ENCODE measurements at places on chromosomes 2 and 18. TPM values are rescaled to one million over a fixed set of nuclear protein-coding genes. Genes with fewer than 3 reads are reported as not detected.
A peak's percentile ranks its signal among the peaks of the same experiment; 100 is the strongest.

GRCh38 chr2:239226677-239227581 is 173.9 kb downstream of the HDAC4 start:
- H3K4me1 ChIP-seq, result peaks cover 85% of the 10 kb centered on the region
- H3K27ac ChIP-seq, result peak overlapping the region; percentile 1
- no peak overlapping the region for H3K4me3 ChIP-seq
- no peaks in the 10 kb centered on the region for H3K27me3 ChIP-seq

GRCh38 chr2:112251271-112251670 is 3.6 kb downstream of the ZC3H8 start:
- no peaks in the 10 kb centered on the region for H3K27me3 ChIP-seq
- peaks cover 2% of the 10 kb centered on the region for H3K36me3 ChIP-seq
- H3K27ac ChIP-seq, result no peak overlapping the region
- peaks cover 9% of the 10 kb centered on the region for H3K4me1 ChIP-seq
- no peak for DNase-seq
- no peak overlapping the region for H3K4me3 ChIP-seq

- peaks cover 32% of the 10 kb centered on the region for H3K36me3 ChIP-seq
- DNase-seq, result peak; percentile 28
These were observed 20.4 kb downstream of the CMPK2 start for GRCh38 chr2:6845312-6845711.

DNA sequence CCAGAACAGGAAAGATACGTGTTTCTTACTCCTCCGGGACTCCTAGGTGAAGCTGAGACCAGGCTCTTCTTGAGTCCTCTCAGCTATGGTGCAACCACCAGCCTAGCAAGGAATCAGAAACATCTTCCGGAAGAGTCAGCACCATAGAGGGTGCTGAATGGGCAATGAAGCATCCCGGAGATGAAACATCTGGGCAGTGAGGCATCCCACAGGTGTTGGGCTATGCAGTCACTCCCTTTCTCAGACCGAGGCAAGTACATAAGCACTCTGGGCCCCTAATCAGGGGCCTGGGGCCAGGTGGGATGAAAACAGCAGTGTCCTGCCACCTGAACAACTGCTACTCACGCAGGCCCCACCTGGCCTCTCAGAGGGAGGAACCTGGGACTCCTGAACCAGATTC is 1.4 kb upstream of the CAPN10 start:
- peaks cover 56% of the 10 kb centered on the region for H3K4me1 ChIP-seq
- peaks cover 11% of the 10 kb centered on the region for H3K36me3 ChIP-seq
- peak overlapping the region; percentile 98 for H3K4me3 ChIP-seq
- no peak for DNase-seq
- no peak overlapping the region for H3K27ac ChIP-seq

- H3K36me3 ChIP-seq, result no peaks in the 10 kb centered on the region
- DNase-seq, result no peak
- no peak overlapping the region for H3K4me3 ChIP-seq
- no peak overlapping the region for H3K27ac ChIP-seq
These were observed 28.9 kb downstream of the ADI1 start for GRCh38 chr2:3490191-3491170.

- H3K36me3 ChIP-seq, result no peaks in the 10 kb centered on the region
- no peak for DNase-seq
- no peaks in the 10 kb centered on the region for H3K4me1 ChIP-seq
- H3K27ac ChIP-seq, result no peak overlapping the region
These were observed 158.2 kb upstream of the MYCN start for GRCh38 chr2:15782009-15782751.

- H3K4me1 ChIP-seq, result peaks cover 7% of the 10 kb centered on the region
- no peak overlapping the region for H3K27ac ChIP-seq
- H3K27me3 ChIP-seq, result peaks cover 5% of the 10 kb centered on the region
- DNase-seq, result no peak
- H3K4me3 ChIP-seq, result no peak overlapping the region
- H3K36me3 ChIP-seq, result no peaks in the 10 kb centered on the region
These were observed 54.9 kb downstream of the THUMPD2 start for GRCh38 chr2:39723946-39724827.

ICA1L gene
- total RNA-seq, result 12.6 TPM

DNA sequence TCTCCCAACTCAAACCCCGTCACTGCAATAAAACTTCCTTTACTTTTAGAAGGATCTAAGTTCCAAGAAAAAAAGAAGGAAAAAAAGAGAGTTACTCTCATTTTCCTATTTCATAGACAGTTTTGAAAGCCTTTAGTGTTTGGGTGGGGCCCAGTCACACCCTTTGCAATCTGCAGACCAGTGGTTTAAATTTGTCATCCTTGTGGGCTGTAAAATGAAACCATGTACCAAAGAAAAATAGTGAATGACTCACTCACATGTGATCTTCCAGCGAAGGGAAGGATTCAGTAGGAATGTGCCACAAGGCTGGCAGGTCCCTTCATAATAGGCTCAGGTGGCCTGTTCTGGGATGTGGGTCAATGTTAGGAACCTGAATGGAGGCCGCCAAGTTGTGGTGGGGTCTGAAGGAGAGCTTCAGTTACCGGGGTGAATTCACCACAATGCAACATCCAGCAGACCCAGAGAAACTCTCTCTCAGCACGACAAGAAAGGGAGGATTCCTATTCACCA is 28.3 kb downstream of the ANXA4 start:
- DNase-seq, result peak; percentile 40
- peak overlapping the region; percentile 4 for H3K4me3 ChIP-seq
- H3K36me3 ChIP-seq, result no peaks in the 10 kb centered on the region
- H3K4me1 ChIP-seq, result peaks cover 73% of the 10 kb centered on the region
- H3K27ac ChIP-seq, result no peak overlapping the region

GRCh38 chr2:140658760-140659692 is 1471.8 kb downstream of the LRP1B start:
- no peak overlapping the region for H3K27ac ChIP-seq
- no peaks in the 10 kb centered on the region for H3K36me3 ChIP-seq
- no peak overlapping the region for H3K4me3 ChIP-seq
- no peak for DNase-seq

DNA sequence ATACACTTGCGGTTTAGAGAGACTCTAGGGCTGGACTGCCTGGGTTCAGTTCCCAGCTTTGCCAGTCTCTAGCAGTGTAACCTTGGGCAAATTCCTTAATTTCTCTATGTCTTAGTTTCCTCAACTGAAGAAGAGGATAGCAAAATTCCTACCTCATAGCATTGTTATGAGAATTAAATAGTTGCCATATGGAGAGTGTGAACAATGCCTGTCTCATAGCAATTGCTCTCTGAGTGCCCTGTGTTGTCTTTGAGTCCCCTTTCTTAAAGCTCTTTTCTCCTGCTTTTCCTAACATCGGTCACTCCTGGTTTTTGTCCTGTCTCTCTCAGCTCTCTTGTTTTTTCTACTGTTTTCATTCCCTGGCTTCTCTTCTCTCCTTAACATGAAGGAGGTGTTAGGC is 116.8 kb upstream of the ALPP start:
- H3K27me3 ChIP-seq, result no peaks in the 10 kb centered on the region
- H3K4me3 ChIP-seq, result no peak overlapping the region
- H3K36me3 ChIP-seq, result peaks cover 10% of the 10 kb centered on the region
- no peak for DNase-seq
- no peaks in the 10 kb centered on the region for H3K4me1 ChIP-seq
- H3K27ac ChIP-seq, result no peak overlapping the region

GRCh38 chr2:1482253-1482675 is 69.0 kb downstream of the TPO start:
- H3K27me3 ChIP-seq, result no peaks in the 10 kb centered on the region
- H3K4me1 ChIP-seq, result no peaks in the 10 kb centered on the region
- H3K36me3 ChIP-seq, result no peaks in the 10 kb centered on the region
- H3K27ac ChIP-seq, result no peak overlapping the region

- H3K4me3 ChIP-seq, result peak overlapping the region; percentile 84
- no peaks in the 10 kb centered on the region for H3K27me3 ChIP-seq
- peak overlapping the region; percentile 97 for H3K27ac ChIP-seq
- H3K36me3 ChIP-seq, result peaks cover 2% of the 10 kb centered on the region
- H3K4me1 ChIP-seq, result peaks cover 83% of the 10 kb centered on the region
These were observed 169.1 kb upstream of the KLF7 start for GRCh38 chr2:207334624-207335371.

GRCh38 chr2:154587739-154588138 is 110.8 kb upstream of the KCNJ3 start:
- no peaks in the 10 kb centered on the region for H3K36me3 ChIP-seq
- no peak overlapping the region for H3K4me3 ChIP-seq
- DNase-seq, result no peak
- no peak overlapping the region for H3K27ac ChIP-seq

- no peaks in the 10 kb centered on the region for H3K27me3 ChIP-seq
- no peaks in the 10 kb centered on the region for H3K4me1 ChIP-seq
- no peak overlapping the region for H3K4me3 ChIP-seq
- H3K36me3 ChIP-seq, result peaks cover 2% of the 10 kb centered on the region
- DNase-seq, result no peak
These were observed 74.6 kb upstream of the ZNF804A start for GRCh38 chr2:184523732-184524131.

GRCh38 chr2:238693337-238694093 is 154.4 kb upstream of the TWIST2 start:
- no peaks in the 10 kb centered on the region for H3K4me1 ChIP-seq
- H3K4me3 ChIP-seq, result no peak overlapping the region
- H3K27ac ChIP-seq, result no peak overlapping the region
- no peak for DNase-seq
- no peaks in the 10 kb centered on the region for H3K36me3 ChIP-seq

DNA sequence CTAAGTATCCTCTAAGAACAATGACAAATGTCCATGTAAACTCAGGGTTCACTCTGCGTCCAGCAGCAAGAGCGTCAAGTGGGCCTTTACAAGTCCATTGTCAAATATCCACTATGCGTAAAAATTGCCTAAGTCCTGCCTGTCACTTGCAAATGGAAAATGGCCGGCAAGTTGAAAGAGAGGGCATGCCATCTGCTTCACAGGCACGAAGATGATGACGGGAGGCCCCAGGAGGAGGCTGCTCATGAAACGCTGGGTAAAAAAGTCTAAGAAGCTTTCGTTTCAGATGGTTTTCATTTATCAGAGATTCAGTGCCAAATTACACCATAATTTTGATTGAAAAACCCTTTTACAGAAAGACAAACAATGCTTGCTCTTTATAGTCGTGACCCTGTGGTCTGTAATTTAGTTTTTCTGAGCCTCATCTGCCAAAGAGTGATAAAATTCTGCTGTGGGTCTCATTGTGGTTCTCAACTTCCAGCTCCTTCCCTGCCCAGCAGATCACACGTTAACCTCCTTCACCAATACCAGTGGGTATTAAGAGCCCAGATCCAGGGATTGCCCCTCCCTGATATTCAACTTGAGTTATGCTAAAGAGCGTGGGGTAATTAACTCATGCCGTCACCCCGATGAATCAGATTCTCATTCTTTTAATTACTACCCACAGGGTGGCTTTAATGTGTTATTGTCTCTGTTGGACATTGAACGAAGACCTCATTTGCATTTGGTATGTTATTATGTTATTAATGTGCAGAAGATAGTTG is 160.2 kb upstream of the ALKAL2 start:
- no peaks in the 10 kb centered on the region for H3K36me3 ChIP-seq
- H3K4me1 ChIP-seq, result peaks cover 8% of the 10 kb centered on the region
- no peak overlapping the region for H3K4me3 ChIP-seq
- no peaks in the 10 kb centered on the region for H3K27me3 ChIP-seq
- H3K27ac ChIP-seq, result no peak overlapping the region

PLEK gene
- 2.4 TPM for total RNA-seq

GRCh38 chr2:240013343-240013742 is 11.8 kb downstream of the NDUFA10 start:
- no peak for DNase-seq
- no peak overlapping the region for H3K27ac ChIP-seq
- no peak overlapping the region for H3K4me3 ChIP-seq
- H3K4me1 ChIP-seq, result peaks cover 5% of the 10 kb centered on the region
- H3K36me3 ChIP-seq, result peaks cover 32% of the 10 kb centered on the region

DNA sequence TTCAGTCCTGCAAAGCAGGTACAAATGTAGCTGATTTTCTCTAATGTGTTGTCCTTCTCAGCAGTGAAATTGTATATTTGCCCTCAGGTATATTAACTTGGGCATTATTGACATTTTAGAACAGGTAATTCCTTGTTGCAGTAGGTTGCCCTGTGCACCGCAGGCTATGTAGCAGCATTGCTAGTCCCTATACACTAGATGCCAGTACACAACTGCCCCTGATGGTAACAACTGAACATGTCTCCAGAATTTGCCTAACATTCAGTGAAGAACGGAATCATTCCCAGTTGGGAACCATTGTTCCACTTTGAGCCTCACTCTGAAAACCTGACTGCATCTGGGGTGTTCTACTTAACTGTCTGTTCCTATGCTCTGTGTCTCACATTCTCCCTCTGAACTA is 23.1 kb upstream of the TFPI start:
- no peaks in the 10 kb centered on the region for H3K27me3 ChIP-seq
- peaks cover 6% of the 10 kb centered on the region for H3K4me1 ChIP-seq
- no peak overlapping the region for H3K27ac ChIP-seq
- no peak for DNase-seq

DNA sequence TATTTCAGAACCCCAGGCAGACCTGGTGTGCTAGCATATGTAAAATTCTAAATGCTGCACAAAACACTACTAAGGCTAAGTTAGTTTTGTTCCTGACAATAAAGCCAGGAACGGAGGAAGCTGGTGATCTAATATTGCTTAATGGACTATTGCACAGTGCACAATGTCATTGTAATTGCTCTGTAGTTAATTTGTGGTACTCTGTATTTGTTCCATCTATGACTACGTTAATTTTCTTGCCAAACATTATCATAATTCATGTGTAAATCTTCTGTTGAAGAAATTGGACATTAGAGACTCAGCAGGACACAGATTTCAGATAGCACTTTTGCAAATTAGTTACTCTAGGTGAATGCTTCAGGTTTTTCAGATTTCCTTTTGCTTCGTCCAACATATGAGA is 232.3 kb downstream of the RIT2 start:
- no peak overlapping the region for H3K27ac ChIP-seq
- H3K27me3 ChIP-seq, result no peaks in the 10 kb centered on the region
- no peaks in the 10 kb centered on the region for H3K36me3 ChIP-seq

DNA sequence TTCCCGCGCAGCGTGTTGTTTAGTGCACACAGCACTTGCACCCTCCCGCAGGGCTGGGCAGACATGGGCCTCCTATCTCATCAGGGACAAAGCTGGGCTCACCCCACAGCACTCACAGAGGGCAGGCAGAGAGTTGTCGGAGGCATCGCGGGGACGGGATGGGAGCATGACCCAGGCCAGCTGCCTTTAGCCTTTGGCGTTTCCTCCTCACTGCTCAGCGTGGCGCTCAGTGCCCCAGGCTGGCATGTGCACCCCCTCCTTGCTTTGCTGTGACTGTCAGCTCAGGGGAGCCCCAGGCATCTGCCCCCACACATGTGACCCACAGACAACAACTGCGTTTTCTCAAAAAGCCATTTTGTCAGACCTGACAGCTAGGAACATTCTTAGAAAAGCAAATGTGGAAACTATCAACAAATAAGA is 101.1 kb downstream of the RNF144A start:
- no peak overlapping the region for H3K4me3 ChIP-seq
- H3K27ac ChIP-seq, result no peak overlapping the region
- no peak for DNase-seq

- no peak overlapping the region for H3K27ac ChIP-seq
- no peak for DNase-seq
- no peak overlapping the region for H3K4me3 ChIP-seq
- H3K27me3 ChIP-seq, result no peaks in the 10 kb centered on the region
- peaks cover 20% of the 10 kb centered on the region for H3K4me1 ChIP-seq
- no peaks in the 10 kb centered on the region for H3K36me3 ChIP-seq
These were observed 5.6 kb downstream of the PDCD1 start for GRCh38 chr2:241852981-241853631.

- H3K27me3 ChIP-seq, result no peaks in the 10 kb centered on the region
- H3K27ac ChIP-seq, result no peak overlapping the region
- no peaks in the 10 kb centered on the region for H3K4me1 ChIP-seq
These were observed 156.6 kb downstream of the AKAIN1 start for GRCh38 chr18:5040476-5040875.

IL1RL2 gene
- total RNA-seq, result 1.4 TPM

Measured in activated T-cell treated with anti-CD3 and anti-CD28 coated beads, Interleukin-2, amount 50 U/mL, for 72 hours (primary cell).